ENCODE measurements at places on chromosomes 12 and 14.

- no peak for DNase-seq
Observed at GRCh38 chr12:43273467-43273866, 278.5 kb downstream of the ADAMTS20 start.

- no peak for DNase-seq
Observed at GRCh38 chr12:96233939-96234461, 39.8 kb downstream of the ELK3 start.

- no peak for DNase-seq
Observed at GRCh38 chr12:50925342-50925651, 27.0 kb upstream of the HIGD1C start.

DNA sequence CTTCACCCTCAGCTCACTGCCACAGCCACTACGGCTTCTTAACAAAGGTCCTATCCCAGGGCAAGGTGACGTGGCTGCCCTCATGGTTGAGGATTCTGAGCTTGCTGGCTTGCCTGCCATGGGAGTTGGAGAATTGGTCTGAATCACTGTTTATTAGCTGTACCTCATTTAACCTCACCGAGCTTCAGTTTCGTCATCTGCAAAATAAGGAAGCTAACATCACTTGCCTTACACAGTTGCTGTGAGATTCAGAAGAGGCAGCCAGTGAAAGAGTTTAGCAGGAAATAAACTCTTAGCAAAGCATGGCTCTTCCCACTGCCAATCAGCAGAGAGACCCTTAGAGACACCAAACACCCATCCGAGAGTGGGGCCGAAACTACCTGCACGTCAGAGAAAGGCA is 90.1 kb upstream of the KCNA1 start:
- DNase-seq: no peak

- no peak for DNase-seq
Observed at GRCh38 chr12:94769776-94770759, 119.7 kb upstream of the TMCC3 start.

GRCh38 chr14:90979515-90979914 is 80.9 kb downstream of the RPS6KA5 start:
- no peak for DNase-seq

GRCh38 chr12:103626498-103626897 is 39.4 kb downstream of the STAB2 start:
- DNase-seq: no peak

DNA sequence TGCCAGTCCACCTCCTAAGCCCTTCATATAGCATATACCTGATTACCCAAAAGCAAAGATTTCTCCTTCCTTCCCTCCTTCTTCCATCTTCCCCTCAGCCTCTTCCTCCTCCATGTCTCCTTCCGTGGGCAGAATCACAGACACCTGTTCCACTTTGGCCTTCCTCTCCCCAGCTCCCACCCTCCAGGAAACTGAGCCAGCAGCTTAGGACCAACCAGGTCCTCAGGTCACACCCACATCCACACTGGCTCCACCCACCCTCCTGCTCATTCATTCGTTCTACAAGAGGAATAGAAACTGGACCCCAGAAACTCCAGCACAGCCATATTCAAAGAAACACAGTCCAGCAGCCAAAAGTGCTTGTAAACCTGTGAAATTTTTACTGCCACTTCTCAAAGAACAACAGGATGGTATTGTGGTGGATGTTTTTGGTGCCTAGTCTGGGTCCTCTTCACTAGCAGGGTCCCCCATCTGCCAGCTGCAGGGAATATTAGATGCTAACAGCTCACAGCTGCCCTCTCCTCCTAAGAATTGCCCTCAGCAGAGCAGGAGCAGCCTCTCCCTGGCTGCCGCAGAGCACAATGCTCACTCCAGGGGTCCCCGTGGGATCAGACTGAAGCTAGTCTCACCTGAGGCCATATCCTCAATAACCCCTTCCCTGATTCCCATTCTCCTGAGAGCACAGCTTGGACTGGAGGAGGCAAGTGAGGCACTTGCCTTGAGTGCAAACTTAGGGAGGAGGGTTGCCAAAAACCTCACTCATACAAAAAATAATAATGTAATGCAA is 18.4 kb downstream of the CMKLR1 start:
- no peak for DNase-seq

DNA sequence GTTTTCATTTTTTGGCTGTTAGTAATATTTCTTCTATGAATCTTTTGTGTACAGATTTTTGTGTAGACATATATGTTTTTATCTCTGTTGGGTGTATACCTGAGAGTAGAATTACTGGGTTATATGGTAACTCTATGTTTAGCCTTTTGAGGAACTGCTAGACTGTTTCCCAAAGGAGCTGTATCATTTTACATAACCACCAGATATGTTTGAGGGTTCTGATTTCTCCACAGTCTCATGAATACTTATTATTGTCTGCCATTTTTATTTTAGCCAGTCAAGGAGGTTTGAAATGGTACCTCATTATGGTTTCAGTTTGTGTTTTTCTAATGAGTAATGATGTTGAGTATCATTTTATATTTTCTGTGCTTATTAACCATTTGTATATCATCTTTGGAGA is 1.9 kb downstream of the PCNX4 start:
- no peak for DNase-seq

- no peak for DNase-seq
Observed at GRCh38 chr12:28318273-28318672, 128.0 kb downstream of the CCDC91 start.

DNA sequence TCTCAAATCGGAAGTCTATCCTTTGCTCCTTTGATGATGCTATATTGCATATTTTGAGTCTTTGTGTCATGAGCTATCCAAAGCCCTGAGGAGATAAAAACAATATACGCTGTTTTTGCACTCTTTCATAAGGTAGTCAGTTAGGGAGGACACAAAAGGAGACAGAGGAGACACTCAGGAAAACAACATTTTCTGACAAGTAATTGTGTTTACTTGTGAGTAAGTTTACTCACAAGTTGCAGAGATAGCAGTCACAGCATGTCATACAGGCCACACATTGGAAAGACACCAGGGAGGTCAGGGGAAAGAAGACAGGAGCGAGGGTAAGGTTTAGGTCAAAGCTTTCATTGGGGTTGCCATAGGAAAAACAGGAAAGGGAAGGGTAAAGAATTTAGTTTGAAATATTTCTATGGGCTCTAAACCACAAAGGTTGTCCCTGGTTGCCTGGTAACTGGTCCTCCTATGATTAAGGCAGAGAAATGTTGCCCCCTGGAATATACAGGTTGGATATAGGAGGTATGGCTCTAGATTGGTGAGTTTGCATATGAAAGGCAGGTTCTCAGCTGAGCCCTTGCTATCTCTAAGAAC is 7.4 kb upstream of the GABARAPL1 start:
- DNase-seq: no peak

DNA sequence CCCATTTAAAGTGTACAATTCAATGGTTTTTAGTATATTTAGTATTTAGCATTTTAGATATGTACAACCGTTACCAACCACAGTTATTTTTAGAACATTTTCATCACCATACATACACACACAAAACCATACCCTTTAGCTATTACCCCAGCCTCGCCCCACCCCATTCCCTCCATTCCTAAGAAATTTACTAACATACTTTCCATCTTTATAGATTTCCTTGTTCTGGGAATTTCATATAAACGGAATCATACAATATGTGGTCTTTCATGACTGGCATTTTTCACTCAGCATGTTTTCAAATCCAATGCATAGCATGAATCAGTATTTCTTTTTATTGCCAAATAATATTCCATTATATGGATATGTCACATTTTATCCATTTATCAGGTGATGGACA is 101.5 kb downstream of the TAOK3 start:
- DNase-seq: no peak

- peak; percentile 54 for DNase-seq
Observed at GRCh38 chr12:56687223-56688128, 608 bp downstream of the PTGES3 start.

DNA sequence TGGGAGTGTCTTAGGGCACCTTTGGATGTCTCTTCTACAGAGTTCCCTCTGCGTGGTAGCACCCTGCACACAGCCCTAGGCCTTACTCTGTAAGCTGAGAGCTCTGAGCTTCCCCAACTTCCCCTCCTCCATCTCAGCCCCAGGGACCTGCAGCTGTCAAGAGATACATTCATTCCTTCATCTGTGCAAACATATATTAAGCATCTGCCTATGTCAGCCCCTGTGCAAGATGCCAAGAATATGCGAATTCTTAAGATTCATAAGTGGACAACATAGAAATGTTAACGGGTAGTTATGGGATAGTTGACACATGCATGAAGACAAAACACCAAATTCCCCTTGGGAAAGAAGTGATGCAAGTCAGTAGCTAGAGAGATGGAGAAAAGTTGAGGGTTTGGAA is 190.8 kb downstream of the SLC41A2 start:
- no peak for DNase-seq

GRCh38 chr14:92143962-92144361 is 22.2 kb downstream of the CPSF2 start:
- no peak for DNase-seq

DNA sequence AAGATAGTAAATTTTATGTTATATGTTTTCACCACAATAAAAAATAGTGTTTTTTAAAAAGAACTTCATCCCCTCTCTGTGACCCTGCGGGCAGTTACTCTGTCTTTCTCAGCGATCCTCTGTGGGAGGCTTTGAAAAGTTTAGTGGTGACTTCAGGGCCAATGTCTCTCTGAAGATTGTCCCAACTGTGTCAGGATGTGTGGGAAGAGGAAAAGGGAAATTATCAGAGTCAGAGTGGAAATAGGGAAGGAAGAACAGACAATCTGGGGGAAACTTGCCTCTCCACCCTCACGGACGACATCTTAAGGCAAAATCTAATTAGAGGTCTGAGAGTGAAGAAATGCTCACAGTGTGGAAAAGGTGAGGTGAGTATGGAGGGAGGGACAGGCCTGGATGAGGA is 3.5 kb upstream of the OR10P1 start:
- DNase-seq: no peak

GRCh38 chr12:6095269-6095668 is 29.2 kb downstream of the VWF start:
- DNase-seq: no peak

- no peak for DNase-seq
Observed at GRCh38 chr12:3613641-3614395, 122.8 kb downstream of the PRMT8 start.

Data from T-helper 22 cell (primary cell).